ENCODE measurements at places on chromosomes 5 and 9. TPM values are rescaled to one million over a fixed set of nuclear protein-coding genes. Genes with fewer than 3 reads are reported as not detected.
A peak's percentile ranks its signal among the peaks of the same experiment; 100 is the strongest.

Gene CENPH
- total RNA-seq = 58.3 TPM

Gene SLC4A9
- total RNA-seq = not detected

Gene S1PR3
- 8.8 TPM for total RNA-seq

Gene FOXD4L6
- not detected for total RNA-seq

Gene PTPRD
- total RNA-seq = 1.1 TPM

DNA sequence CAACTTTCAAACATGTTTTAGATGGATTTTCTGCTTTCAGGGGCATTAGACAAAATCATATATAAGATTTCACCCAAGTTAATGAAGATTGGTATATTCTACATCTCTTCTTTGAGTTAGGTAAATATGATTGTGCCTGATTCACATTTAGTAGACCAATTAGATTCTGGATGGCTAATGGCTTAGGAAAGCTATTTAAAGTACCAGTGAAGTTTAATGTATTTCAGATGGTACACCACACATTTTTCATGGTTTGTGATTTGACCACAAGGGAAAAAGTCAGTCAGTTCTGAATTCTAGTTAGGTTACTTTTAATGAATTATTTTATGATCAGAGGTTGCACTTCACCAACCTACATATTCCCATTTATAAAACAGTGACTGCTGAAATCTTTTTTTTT is 409.7 kb downstream of the ADGRV1 start:
- DNase-seq = no peak

GRCh38 chr5:10551782-10552138 is 12.1 kb upstream of the ANKRD33B start:
- DNase-seq = no peak

- no peak for DNase-seq
Observed at GRCh38 chr5:22846693-22847092, 6.5 kb downstream of the CDH12 start.

GRCh38 chr9:32931129-32931528 is 70.3 kb downstream of the APTX start:
- no peak for DNase-seq

- peak; percentile 53 for DNase-seq
Observed at GRCh38 chr5:54229041-54229780, 81.2 kb downstream of the ARL15 start.

DNA sequence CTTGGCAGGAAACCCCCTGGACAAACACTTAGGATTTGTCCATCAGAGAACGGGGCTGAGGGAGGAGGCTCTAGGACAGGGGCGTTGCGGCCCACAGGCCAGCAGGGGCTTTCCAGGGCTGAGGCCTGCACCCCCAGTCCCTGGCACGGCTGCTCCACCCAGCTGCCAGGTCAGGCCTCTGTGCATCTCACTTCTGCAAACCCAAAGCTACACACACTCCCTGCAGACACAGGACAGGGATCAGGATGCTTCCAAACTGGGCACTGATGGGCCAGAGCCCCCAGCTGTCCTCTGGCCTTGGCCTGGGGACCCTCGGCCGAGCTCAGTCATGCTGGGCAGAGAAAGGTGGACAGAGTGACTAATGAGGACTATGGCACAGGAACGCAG is 106.2 kb upstream of the SARDH start:
- DNase-seq = no peak

GRCh38 chr5:160463227-160463626 is 41.6 kb downstream of the PTTG1 start:
- DNase-seq = no peak

DNA sequence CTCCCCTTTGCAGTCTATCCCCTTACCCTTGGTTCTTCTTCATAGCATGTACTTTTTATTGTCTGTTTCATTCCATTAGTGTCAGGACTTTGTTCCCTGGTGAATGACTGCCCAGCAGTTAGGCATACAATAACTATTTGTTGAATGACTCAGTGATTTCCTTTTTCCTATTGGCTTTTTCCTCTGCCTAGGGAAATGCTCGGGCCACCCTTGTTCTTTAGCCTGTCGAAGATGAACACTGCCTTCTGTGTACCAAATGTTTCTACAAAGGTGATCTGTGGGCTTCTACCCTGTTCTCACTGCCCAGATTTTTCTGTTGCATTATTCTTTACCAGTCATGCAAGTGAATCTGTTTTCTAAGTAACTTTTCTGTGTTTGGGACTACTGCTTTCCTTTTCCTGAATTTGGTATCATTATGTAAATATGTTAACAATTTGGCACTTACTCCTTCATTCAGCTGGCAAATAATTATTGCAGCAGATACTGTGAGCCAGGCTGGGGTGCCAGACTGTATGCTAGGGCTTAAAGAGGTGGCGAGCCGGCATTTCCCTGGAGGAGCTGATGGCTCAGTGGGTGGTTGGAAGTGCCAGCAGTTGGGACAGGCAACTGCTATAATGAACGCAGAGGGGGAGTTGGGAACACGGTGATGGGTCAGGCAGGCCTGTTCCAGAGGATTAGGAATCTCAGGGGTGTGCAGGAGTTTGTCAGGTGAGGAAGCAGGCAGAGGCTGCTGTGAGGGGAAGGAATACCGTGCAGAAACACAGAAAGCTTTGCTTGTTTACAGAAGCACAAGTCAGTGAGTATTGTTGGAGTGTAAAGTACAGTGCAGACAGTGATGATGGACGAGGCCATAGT is 30.6 kb downstream of the KDM4C start:
- peak; percentile 15 for DNase-seq

GRCh38 chr5:33032271-33033070 is 321.4 kb downstream of the NPR3 start:
- DNase-seq = no peak
